ENCODE measurements at places on chromosomes 1 and 21.

GRCh38 chr1:25817840-25818501 lies 1.8 kb upstream of the MTFR1L start:
- DNase-seq, result no peak

- DNase-seq, result no peak
These were observed 316.7 kb downstream of the BRINP2 start for GRCh38 chr1:177487481-177487880.

DNA sequence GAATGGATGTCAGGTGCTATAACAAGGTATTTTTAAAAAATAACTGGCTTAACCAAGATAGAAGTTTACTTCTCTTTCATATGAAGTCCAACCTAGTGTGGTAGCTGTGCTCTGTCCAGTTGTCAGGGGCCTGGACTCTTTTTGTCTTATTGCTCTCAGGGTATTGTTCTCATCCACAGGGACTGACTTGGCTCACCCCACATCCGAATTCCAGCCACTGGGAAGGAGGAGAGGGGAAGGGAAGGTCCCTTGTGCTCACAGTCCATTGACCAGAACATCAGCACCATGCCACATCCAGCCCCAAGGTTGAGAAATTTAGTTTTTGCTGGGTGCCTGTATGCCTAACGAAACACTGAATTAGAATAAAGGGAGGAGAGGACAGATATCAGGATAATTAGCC lies 8.7 kb downstream of the EEIG2 start:
- no peak for DNase-seq

GRCh38 chr1:218025454-218025853 lies 259.6 kb upstream of the RRP15 start:
- no peak for DNase-seq

DNA sequence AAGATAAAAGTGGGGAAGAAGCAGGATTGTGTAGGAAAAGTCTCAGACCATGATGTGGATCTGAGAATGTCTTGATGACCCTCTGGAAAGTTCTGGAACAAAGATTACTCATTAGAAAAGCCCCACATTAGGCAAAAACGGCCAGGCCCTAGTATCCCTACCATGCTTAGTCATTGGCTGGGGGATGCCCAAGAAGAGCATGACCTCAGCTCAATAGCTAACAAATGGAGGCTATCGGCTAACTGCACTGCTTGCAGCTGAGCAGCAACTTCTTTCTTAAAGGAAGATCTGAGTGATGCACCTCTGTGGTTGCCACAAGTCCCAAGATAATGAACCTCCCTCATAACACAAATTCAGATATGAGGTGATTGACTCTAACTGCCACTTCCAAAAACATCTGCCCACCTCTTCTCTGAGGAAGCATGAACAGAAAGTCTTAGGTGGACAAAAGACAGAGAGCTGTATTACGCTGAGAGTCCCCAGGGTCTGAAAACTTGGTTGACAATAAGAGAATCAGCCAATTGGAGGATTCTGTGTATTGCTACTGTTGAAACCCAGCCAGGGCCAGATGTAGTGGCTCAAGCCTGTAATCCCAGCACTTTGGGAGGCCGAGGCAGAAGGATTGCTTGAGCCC lies 64.6 kb upstream of the AK4 start:
- DNase-seq, result no peak

- DNase-seq, result peak; percentile 26
These were observed 61.5 kb downstream of the TOR3A start for GRCh38 chr1:179143322-179143721.

DNA sequence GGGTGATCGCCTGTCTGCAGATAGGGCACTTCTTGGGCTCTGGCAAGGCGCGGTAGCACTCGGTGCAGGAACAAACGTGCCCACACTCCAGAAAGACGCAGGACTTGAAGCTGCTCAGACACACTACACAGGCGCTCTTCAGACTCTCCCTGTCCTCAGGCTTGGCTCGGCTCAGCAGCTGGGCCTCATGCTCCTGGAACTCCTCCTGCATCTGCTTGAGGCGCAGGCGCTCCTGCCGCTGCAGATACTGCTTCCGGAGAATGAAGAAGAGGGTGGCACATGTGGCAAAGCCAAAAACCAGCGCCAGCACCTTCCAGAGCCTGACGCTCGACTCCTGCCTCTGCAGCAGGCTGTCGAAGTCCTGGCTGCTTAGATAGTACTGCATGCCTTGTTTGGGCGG lies 7.2 kb downstream of the MUL1 start:
- DNase-seq, result no peak

- DNase-seq, result no peak
These were observed 43.5 kb downstream of the PRKAA2 start for GRCh38 chr1:56688522-56689026.

GRCh38 chr1:184513966-184514365 lies 127.1 kb downstream of the C1orf21 start:
- DNase-seq, result no peak

- no peak for DNase-seq
These were observed 65.7 kb upstream of the RAVER2 start for GRCh38 chr1:64679177-64679576.

GRCh38 chr1:39787468-39787867 lies 1.2 kb downstream of the BMP8B start:
- no peak for DNase-seq

- DNase-seq, result no peak
These were observed 201.0 kb downstream of the SIPA1L2 start for GRCh38 chr1:232428786-232429530.

GRCh38 chr1:24514946-24515345 lies 12.3 kb downstream of the RCAN3 start:
- DNase-seq, result no peak

DNA sequence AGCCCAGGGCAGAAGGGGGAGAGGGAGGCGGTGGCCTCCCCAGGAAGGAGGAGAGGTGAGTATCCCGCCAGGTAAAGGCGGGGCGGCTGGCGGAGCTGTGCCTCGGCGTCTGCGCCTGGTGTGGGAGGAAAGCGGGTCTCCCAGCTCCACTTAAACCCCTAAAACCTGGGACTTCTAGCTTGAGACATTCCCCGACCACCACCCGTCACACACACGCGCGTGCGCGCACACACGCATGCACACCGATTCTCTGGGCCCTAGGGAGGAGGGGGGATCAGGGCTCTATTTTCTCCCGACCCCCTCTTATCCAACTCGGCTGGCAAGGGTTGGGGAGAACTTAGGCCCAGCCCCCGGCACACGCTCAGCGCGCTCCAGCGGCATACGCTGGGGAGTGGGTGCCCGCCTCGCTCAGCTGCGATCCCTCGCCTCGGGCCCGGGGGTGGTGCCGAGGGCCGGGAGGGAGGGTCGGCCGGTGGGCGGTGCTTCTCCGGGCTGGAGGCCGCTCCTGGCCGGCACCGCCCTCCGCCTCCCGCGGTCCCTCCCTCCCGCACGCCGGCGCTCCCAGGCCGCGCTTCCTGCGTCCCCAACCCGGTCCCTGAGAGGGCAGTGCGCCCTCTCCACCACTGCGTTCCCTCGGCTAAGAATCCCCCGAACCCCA lies at the start of gene TMEM51:
Gene TMEM51 (plus strand): TSS at position 564 of the 658 bp plus-strand sequence. CDS start 61,341 bp downstream, outside the sequence.
- DNase-seq, result no peak

DNA sequence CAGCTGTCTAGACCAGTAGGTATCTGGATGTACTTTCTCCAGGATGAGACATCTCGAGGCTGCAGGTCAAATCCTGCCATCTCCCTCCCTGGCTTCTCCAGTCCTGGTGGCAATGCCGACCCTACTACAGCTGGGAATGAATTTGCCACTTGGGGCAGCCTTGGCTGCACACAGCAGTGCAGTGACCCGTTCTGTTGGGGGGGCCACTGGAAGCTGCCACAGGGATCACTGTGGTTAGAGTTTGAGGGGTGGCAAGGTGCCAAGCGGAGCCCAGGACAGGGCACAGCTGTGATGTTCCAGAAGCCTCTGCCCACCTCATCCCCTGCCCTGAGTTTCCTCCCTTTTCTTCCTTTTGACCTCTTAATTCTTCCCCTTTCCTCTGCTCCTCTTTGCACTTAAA lies 17.1 kb downstream of the COL6A2 start:
- DNase-seq, result no peak

- no peak for DNase-seq
These were observed 35.8 kb upstream of the CCN1 start for GRCh38 chr1:85544689-85545215.

GRCh38 chr1:21936366-21937031 lies 611 bp downstream of the HSPG2 start:
- no peak for DNase-seq

GRCh38 chr1:45446950-45447672 lies 43.9 kb downstream of the TESK2 start:
- DNase-seq, result no peak

- DNase-seq, result no peak
These were observed 337.8 kb downstream of the HLX start for GRCh38 chr1:221217029-221217428.

- no peak for DNase-seq
These were observed 283.2 kb upstream of the VAMP3 start for GRCh38 chr1:7487766-7488474.

GRCh38 chr1:216914974-216915373 lies 191.7 kb upstream of the ESRRG start:
- no peak for DNase-seq

- peak; percentile 25 for DNase-seq
These were observed 9.5 kb upstream of the TMEM39B start for GRCh38 chr1:32063261-32063681.

GRCh38 chr1:162171111-162171510 lies 101.6 kb downstream of the NOS1AP start:
- DNase-seq, result no peak

GRCh38 chr1:156641761-156642264 lies at the start of gene BCAN:
Gene BCAN (plus strand): TSS chr1:156642117. CDS start chr1:156646055, 3,938 bp downstream.
- no peak for DNase-seq

DNA sequence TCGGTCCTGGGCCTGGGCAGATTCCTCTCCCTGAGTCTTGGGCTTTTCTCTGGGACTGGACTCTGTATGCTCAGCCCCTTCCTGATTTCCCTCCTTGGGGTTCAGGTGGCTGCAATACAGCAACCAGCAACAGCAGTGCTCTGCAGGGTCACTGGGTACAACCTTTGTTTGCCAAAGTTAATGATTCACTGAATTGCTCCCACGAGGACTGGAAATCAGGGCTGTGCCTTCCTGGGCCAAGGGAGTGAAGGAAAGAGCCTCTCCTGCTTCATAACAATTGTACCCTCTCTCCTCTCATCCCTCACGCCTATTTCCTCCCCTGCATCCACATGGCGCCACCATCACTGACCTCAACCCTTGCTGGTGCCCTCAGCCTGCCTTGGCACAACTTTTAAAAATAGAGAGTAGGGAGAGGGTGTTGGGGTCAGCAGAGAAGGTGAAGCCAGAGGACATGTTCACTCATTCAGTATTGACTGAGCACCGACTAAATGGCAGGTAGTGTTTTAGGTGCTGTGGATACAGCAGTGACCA lies 52.8 kb upstream of the GOLT1A start:
- no peak for DNase-seq

DNA sequence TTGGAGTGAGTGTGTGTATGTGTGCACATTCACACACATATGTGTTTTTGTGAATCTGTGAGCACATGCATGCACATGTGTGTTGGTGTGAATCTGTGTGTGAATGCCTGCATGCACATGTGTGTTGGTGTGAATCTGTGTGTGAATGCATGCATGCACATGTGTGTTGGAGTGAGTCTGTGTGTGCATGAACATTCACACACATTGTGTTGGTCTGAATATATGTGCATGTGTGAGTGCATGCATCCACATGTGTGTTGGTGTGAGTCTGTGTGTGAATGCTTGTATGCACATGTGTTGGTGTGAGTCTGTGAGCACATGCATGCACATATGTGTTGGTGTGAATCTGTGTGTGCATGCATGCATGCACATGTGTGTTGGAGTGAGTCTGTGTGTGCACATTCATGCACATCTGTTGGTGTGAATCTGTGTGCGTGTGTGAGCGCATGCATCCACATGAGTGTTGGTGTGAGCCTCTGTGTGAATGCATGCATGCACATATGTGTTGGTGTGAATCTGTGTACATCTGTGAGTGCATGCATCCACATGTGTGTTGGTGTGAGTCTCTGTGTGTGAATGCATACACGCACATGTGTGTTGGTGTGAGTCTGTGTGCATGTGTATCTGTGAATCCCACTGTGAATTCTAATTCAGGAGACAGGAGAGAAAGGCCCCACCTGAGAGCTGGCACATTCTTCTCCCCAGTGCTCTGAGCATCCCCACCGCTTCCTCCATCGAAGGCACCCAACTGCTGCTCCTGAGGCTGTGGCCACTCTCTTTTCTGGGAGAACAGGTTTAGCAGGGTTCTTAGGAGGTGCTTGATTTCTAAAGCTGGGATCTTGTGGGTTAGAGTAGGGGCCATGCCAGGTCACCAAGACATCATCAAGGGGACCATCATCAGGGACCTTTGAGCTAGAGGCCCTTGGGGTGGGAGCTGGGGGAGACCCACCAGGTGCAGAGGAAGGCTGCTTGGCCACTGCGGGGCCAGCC lies 117.5 kb upstream of the ARHGEF16 start:
- DNase-seq, result no peak

DNA sequence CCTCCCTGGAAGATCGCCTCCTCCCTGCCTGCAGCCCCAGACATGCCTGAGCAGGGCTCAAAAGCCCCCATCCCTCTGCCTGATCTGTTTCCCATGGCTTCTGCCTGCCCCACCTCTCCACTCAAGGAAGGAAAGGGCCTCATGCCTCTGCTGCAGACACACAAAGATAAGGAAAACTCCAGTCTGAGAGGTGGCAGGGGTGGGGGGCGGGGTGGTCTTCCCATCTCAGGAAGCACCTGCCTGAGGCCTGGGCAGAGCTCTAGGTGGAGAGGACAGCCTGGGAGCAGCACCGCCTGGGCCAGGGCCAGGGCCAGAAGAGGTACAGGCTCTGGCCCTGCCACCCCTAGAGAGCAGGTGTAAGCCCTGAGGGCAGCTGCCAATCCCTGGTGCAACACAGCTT lies 4.1 kb upstream of the GJB3 start:
- DNase-seq, result no peak

DNA sequence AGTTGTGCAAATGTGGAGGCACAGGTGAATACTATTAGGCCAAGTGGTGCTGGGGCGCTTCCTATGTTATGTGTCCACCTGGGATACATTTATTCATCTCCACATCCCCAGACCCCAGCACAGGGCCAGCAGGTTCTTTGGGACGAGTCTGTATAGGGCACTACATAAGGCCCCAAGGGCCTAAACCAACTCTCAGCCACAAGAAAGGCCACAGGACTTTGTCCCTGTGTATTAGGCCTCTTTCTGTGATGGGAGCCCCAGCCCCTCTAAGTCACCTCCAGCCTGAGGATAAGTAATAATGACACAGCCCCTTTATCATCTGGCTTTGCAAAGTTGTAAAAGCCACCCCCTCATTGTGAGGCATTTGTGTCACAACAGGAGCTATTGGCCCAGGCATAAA lies 79.2 kb upstream of the CD1D start:
- no peak for DNase-seq

- DNase-seq, result peak; percentile 68
These were observed 8.5 kb downstream of the KYAT3 start for GRCh38 chr1:88983791-88984559.

DNA sequence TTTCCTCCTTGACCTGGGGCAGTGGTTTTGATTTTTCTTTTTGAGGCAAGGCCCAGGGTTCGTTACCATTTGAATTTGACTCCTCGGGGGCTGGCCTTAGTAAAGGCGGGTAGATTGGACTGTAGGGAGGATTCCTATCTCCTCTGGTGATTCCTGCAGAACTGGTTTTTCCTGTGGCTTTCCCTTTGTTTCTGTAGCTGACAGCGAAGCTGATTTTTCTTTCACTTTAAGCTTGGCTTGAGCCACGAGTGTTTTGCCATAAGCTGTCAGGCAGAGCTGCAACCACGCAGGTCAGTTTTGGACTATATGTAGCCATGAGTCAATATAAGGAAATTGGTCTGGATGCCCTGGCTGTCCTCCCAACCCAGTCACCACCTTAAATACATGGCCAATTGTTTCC lies 28.7 kb upstream of the KCNJ15 start:
- DNase-seq, result no peak

- peak; percentile 93 for DNase-seq
These were observed at the start of gene KCNC4 for GRCh38 chr1:110209715-110210603. Gene KCNC4 (plus strand): TSS chr1:110210314. CDS start chr1:110211500, 1,186 bp downstream.

Measured in CD4-positive, alpha-beta T cell treated with Interleukin-15 for 4 hours (primary cell).